OCI-LY7 (cell line): ENCODE measurements at places on chromosomes 4 and X. TPM values are rescaled to one million over a fixed set of nuclear protein-coding genes. Genes with fewer than 3 reads are reported as not detected.

GRCh38 chr4:150336676-150337412 lies 245.1 kb upstream of the MAB21L2 start:
- DNase-seq: no peak

Gene SYNPO2
- total RNA-seq: 0.11 and 0.15 TPM in 2 replicates

- no peak for DNase-seq
These were observed 930.4 kb downstream of the DMD start for GRCh38 chrX:32280921-32281320.

DNA sequence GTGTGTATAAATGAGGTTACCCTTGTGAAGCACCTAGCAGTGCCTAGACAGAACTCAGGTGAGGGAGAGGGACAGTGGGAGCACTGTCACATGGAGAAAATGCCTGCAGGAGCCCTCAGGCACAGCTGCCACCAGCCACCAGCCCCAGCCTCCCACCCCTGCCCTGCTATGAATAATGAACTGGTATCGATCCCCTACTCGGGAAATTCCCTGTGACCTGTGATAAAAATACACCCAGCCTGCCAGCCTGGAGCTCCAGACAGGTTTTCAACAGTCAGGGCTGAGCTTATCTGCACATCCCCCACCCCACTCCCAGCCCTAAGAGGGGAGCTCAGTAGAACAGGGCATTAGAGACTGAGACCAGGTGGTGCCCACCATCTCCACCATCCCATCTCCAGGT lies 159.6 kb upstream of the PJA1 start:
- no peak for DNase-seq
